ENCODE measurements at places on chromosomes 6 and 20.

GRCh38 chr6:24997905-24998304 is 62.1 kb upstream of the RIPOR2 start:
- DNase-seq = no peak

DNA sequence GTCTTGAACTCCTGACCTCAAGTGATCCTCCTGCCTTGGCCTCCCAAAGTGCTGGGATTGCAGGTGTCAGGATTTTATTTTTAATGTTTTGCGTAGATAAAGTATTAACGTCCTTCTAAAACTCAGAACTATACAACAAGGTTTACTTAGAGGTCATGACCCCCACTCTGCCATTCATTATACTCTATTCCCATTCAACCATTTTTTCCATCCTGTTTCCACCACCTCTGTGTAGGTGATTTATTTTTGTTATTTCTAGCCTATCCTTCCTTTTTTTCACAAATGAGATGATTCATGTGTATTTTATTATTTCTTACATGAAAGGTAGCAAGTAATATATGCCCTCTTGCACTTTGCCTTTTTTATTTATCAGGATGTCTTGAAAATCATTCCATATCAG is 138.1 kb downstream of the FARS2 start:
- DNase-seq = no peak

GRCh38 chr20:53466279-53466678 is 127.4 kb downstream of the ZNF217 start:
- DNase-seq = no peak

DNA sequence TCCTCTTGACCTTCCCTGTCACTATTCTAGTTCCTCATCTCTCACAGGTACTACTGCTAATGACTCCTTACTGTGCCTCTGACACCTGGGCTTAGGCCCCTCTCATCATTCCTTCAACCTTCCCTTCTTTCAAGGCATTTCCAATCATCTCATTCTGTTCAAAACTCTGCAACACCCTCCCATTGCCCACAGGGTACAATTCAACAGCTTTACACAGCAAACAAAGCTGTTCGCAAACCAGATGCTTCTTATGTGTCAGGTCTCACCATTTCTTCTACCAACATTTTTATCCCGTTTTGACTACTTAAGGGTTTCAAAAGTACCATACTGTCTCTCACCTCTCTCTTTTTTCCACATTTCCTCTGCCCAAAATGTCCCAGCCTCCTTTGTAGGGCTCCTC is 84.4 kb upstream of the ID4 start:
- DNase-seq = no peak

DNA sequence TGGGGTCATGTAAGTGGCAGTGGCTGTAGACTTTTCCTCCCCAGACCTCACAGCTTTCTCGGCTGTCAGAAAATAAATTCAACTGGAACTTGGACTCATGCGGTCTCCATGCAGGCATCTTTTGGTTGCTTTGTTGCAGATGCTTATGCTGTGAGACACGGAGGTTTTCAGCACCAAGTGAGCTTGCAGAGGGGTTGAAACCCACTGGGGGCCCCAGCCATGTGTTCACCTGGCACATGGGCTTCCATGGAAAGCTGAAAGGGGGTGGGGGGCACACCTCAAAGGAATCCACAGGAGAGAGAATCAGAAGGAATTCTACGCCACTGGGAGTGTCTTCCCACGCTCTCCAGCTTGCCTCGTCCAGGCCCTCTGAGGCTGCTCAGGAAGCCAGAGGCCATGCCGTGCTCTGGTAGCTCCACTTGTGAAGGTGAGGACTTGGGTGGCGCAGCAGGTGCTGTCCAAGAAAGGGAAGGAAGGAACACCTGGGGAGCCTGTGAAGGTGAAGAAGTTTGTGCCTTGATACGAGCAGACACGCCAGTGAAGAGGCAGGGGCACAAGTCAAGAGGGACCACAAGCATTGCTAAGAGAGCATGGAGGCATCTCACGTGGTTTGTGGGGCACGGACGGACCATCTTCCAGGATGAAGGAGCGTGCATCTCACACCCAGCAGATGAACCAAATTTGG is 134.3 kb upstream of the PMEPA1 start:
- DNase-seq = no peak

GRCh38 chr20:20002101-20002998 is 14.8 kb upstream of the NAA20 start:
- DNase-seq = peak; percentile 71

DNA sequence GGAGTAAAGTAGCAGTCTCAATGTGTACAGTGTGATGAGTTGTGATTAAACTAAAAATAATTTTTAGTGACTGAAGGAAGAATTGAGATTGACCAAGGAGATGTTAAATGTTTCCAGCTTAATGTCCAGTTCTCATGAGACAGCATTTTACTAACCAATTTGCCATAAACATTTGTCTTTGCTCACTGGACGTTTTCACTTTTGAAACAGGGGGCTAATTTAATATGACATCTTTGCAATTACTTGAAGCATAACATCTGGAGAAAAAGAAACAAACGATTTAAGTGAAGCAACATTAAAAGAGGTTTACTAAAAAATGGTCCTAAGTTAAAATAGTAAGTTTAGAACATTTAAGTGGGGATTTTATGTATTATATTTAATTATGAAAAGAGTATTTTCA is 443.8 kb downstream of the BCKDHB start:
- DNase-seq = no peak

DNA sequence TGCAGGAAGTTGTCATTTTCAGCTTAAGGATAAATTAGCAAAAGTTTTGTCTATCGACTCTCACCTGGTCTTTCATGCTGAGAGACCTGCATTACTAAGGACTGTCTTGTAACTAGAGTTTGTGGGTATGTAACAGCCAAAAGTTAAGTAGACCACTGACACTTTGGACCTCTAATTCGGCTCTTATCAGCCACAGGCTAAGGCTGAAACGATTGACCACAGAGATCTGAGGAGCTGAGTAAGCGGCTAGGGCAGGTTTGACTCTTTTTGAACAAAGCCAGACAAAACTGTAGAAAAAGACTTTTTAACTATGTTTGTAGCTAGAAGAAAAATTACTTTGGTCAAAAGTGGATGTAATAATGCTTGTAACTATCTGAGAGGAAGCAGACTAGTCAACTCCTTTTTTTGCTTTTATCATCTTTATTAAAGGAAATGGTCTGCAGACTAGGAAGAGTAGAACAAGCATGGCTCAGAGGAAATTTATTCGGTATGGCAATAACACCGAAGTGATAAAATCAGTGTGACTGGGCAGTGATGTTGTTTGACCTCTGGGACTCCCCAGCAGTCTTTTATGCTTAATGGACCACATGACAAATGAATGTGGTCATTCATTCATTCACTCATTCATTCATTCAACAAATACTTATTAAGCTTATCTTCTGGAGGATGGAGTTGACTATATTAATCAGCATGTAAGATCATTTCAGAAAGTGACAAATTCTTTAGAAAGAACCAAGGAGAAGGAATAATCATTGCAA is 725.0 kb upstream of the HS3ST5 start:
- DNase-seq = no peak

GRCh38 chr6:129269076-129269475 is 386.1 kb downstream of the LAMA2 start:
- no peak for DNase-seq

- no peak for DNase-seq
Observed at GRCh38 chr6:74166849-74167248, 470.8 kb downstream of the CD109 start.

DNA sequence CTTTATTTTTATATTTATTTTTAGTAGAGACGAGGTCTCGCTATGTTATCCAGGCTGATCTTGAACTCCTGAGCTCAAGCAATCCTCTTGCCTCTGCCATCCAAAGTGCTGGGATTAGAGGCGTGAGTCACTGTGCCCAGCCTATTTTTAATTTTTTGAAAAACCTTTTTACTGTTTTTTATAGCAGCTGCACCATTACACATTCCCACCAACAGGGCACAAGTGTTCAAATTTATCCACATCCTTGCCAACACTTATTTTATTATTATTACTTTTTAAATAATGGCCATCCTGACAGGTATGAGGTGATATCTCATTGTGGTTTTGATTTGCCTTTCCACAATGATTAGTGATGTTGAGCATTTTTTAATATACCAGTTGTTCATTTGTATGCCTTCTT is 42.5 kb downstream of the PACSIN1 start:
- DNase-seq = no peak

- no peak for DNase-seq
Observed at GRCh38 chr20:35601990-35602389, 13.6 kb upstream of the SPAG4 start.

DNA sequence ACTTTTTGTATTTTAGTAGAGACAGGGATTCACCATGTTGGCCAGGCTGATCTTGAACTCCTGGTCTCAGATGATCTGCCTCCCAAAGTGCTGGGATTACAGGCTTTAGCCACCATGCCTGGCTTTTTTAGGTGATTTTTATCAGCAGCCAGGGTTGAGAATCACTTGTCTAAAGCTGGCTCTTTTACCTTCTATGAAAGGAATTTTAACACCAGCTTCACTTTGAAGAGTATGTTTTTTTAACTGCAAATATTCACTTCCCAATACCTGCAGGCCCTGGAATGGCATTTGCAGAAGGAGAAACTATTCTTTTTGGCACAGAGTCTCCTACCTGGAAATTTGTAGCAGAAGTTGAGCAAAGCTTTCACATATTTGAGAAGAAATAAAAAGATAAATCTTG is 63.6 kb upstream of the NAA20 start:
- DNase-seq = no peak

GRCh38 chr6:136235233-136235564 is 14.9 kb downstream of the MTFR2 start:
- no peak for DNase-seq

DNA sequence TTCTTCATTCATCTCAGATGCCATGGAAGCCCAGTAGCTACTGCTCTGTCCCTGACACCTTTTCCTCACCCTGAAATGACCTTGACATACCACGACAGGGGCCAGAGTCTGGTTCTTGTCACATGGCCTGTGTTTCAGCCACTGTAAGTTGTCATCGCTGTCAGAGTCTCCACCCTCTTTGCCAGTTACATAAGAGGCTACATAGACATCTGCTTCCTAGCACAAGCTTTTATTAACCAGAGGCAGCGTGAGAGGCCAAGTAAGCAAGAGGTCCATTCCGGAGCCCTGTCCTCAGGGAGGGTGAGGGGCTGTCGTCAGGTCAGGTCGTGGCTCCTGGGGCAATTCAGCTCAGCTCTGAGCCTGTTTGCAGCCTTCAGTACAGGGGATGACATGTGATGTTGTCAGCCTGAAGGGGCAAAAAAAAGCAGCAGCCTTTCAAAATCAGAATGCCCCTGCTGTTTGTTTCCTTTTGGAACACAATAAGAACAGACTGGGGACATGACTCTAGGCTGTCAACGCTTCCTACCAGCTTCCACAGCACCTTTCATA is 146.3 kb downstream of the MTFR2 start:
- no peak for DNase-seq

GRCh38 chr6:37704923-37705238 is 7.2 kb upstream of the MDGA1 start:
- no peak for DNase-seq

DNA sequence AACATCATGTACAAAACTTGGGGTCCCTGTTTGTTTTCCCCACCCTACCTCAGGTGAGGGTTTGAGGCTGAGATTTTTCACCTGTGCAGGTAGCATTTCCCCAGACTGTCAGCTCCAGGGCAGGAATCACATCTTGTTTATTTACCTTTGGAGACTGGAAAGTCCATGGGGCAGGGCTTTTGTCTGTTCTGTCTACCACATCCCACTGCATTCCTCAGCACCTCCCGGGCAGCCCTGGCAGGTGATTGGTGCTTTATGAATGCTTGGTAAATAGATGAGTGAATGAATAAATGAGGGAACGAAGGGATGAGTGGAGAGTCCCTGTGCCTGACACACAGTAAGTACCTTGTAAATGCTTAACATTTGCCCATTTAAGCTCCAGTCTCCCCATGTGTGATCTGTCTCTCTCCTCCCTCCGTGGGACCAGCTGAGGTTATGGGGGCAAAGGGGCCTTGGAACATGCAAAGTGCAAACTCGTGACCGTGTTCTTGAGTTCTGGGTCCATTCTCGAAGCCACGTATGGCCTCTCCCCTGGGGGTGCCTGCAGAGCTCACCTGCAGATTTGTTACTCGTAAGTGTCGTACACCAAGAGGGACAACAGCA is 69.7 kb upstream of the PMEPA1 start:
- no peak for DNase-seq

- no peak for DNase-seq
Observed at GRCh38 chr6:141095308-141095707, 1037.4 kb upstream of the GJE1 start.

DNA sequence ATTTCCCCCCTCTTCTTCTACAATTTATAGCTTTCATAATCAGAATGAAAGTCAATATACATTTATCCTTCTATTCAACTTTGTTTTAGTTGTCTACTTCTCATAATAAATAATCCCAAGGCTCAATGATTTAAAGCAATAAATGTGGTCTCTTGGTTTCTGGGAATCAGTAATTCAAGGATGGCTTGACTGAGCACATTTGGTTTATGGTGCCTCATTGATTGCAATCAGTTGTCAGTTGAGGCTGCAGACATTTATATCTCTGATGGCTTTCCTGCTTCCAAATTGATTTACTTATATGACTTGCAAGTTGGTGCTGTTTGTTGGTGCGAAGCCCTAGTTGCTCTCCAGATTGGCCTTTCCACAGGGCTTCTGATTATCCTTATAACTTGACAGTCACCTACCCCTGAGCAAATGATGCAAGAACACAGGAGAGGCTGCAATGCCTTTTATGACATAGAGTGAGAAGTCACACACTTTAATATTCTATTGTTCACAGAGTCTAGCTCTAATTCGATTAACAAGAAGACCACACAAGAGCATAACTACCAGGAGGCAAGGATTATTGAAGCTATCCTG is 2.7 kb upstream of the CRISP1 start:
- DNase-seq = no peak

DNA sequence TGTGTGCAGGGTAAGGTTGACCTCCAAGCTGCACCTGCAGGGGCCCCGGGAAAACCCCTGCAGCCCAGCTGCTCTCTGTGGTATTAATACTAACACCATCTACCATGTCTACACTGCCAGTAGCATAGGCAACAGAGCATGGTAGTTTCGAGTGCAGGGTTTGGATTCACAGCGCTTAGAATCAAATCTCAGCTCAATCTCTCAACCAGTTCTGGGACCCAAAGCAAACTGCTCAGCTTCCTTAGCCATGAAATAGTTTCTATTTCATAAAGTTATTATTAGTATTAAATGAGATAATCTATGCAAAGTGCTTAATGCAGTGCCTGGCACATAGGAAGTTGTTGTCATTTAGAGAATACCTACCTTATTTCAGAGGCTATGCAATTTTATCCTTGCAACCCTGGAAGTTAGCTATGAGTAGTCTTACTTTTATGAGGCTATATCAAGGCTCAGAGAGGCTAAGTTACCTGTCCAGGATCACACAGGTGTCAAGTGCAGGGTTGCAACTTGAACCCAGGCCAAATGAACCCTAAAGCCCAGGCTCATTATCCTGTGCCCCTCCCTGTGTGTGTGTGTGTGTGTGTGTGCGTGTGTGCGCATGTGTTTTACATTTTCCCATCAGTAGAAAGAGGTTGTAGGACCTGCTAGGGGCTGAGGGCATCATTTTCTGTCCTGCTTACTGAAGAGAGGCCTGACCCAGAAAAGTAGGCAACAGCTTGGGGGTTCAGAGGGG is 27.6 kb upstream of the MRPS18A start:
- no peak for DNase-seq

DNA sequence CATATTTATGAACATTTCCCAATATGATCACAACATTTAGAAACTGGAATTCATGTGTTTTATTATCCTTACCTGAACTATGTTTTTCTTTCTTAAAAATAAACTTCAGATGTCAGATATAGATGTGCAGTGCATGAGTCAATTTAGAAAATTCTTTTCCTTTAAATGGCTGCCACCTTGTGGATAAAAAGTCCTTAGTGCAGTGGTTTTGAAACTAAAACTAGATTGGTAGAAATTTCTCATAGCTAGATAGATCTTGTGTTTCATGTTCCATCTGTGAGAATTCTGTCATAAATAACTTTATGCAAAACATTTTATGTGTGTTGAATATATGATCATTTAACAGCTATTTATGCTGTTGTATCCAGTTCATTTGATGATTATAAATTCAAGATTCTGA is 134.9 kb downstream of the KLHL32 start:
- peak; percentile 43 for DNase-seq
